Esophagus muscularis mucosa (tissue), 4 donors: ENCODE measurements at places on chromosomes 4 and X.

DNA sequence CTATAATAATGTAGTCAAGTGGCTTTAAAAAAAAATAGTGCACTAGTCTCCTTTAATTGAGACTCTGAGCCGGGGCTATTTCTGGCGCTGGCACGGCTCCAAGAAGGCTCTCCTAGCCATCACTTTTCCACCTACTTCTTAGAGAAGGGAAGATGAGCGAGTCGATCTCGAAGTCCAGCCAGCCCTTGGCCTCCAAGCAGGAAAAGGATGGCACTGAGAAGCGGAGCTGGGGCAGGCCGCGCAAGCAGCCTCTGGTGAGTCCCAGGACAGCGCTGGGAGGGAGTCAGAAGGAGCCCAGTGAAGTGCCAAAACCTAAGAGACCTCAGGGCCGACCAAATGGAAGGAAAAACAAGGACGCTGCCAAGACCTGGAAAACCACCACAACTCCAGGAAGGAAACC, 531.9 kb downstream of the MAGEB5 start:
- DNase-seq: no peak

- no peak for DNase-seq
Measured at GRCh38 chr4:185194924-185195888, 8.6 kb downstream of the CFAP97 start.

- DNase-seq: no peak
Measured at GRCh38 chr4:138494931-138495330, 252.8 kb upstream of the SLC7A11 start.

- DNase-seq: no peak
Measured at GRCh38 chrX:40095583-40096394, 2.0 kb downstream of the BCOR start.

DNA sequence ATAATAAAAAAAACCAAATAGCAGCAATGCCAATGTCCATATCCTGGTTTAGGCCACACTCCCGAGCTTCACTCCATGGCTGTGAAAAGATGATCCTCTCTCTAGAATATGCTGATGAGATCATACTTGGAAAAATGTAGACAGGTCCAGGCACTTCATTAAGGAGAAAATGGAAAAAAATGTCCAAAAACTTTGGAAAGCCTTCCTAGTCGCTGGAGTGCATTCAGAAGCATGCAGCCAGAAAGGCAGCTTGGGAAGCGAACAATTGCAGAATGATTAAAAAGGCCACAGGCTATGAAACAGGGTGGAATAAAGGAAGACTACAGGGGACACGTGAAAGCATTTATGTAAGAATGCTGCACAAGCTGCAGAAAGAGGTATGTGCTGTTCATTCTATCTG, 165.6 kb upstream of the HCCS start:
- DNase-seq: no peak

GRCh38 chrX:51894697-51895336, 1.4 kb downstream of the MAGED1 start:
- no peak for DNase-seq

GRCh38 chrX:23662853-23663252, 4.4 kb upstream of the PRDX4 start:
- no peak for DNase-seq

DNA sequence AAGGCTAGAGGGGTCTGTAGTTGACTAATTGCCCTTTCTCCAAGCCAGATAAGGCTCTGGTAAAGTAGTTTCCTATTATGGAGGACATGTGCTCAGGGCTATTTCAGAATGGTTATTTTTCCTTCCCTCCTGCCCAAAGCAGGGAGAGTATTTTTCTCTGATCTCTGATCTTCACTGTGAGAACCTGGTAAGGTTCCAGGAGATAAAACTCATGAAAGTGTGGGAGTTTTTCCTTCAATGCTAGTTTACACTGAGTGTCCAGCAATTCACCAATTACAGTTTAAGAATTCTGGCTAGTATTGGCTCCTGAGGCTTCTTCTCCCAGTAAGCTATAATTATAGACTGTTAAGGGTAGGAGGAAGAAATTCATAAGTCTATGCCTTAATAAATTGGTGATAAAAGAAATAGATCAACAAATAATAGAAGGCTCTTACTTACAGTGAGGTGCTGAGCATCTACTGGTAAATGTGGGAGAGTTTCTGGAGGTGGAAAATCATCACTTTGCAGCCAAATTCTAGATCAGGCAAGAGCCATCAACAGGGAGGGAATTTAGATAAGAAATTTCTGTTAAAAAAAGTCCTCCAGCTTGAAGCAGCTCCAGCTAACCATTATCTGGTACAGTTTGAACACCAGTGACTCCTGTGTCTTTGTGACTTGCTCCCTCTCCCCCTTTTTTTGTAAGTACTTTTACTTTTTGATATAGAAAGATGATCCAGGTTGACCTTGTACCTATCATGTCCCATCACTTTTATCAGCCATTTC, 30.9 kb downstream of the CASP6 start:
- DNase-seq: no peak

DNA sequence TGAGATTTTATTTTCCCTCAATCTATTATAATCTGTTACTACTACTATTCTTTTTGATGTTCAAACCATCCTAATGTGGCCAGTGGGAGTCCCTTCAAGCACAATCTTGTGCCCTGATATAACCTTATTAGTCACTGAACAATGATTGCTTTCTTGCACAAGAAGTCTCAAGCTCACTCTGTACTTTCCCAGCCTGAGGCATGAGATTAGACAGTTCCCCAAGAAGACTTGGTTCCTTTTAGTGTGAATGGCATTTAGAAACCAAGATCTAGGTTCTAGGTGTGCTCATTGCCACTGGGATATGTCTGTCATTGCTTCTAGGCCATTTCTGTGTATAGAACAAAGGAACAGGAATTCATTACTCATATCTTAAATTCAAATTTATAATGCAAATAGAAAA, 28.0 kb upstream of the RBM41 start:
- no peak for DNase-seq
